ENCODE measurements at places on chromosomes 3 and 15.

- no peak for DNase-seq
Observed at GRCh38 chr15:53324061-53324460, 435.4 kb downstream of the WDR72 start.

DNA sequence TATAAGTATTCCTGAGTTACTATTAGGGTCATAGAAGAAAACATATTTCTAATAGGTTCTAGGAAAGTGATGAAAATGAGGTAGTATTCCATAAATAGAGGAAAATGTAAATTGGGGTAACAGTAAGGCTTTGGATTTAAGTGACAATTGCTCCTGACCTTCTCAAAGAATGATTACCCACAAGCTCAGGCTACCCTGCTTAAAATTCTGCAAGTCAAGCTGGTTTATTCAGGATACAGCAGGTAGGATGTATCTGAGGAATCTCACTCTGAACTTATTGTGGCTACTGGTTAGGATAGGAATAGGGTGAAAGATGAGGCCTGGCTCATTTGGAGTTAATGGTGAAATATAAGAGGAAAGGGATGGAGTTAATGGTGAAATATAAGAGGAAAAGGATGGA lies 67.7 kb downstream of the CD200R1L start:
- no peak for DNase-seq

- DNase-seq = no peak
Observed at GRCh38 chr15:40420793-40421192, 15.2 kb downstream of the IVD start.

DNA sequence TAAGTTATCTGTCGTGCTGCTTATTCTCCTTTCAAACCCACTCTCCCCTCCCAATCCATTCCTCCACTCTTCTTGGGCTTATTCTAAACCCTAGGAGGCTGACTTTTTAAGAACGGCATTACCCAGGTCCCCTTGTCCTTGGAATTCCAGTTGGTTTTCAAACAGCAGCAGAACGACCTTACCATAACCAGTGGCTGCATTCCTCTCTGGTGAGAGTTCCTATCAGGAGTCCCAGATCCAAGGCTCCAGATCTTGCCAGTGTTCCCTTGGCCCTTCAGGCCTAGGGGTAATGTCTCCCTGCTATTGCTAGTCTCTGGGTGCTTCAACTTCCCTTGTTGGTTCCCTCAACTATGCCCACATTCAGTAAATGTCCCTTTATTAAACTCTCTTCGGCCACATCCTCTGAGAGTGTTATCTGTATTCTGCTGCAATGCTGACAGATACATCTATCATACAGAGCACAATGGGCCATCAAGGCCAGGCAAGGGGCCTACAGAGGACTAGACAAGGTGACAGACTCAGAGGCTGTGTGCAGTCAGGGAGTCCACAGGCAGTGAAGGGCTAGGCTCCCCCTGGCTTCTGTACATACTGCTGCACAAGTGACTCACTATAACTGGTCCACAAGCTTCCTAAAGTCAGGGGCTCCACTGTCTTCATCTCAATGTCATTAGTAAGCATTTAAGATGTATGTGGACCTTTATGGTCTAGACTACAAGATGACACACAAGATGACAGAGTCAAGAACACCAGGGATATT lies 10.1 kb downstream of the LYSMD2 start:
- DNase-seq = peak; percentile 45

All from brain microvascular endothelial cell (primary cell).